ENCODE measurements at places on chromosomes 12 and 14.

- H3K4me3 ChIP-seq, result no peak overlapping the region
- DNase-seq, result no peak
- no peaks in the 10 kb centered on the region for H3K36me3 ChIP-seq
- H3K27me3 ChIP-seq, result peaks cover 7% of the 10 kb centered on the region
- no peaks in the 10 kb centered on the region for H3K4me1 ChIP-seq
These were observed 714.6 kb downstream of the DIO2 start for GRCh38 chr14:79496701-79497100.

DNA sequence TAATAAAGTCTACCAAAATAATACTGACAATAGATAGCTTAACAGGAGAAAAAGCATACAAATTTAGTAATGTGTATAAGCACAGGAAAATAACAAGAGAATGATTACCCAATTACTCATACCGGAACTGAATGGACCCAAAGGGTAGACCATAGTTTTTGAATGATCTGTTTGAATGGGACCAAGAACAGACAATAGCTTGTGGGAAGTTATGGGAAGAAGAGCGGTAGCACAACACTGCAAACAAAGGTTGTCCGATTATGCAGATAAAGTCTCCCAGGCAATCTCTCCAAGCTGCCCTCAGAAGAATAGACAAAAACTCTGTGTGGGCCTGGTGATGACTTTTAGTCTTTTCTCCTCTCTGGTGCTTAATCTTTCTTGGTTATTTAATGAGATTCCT lies 96.6 kb upstream of the NEDD1 start:
- no peak overlapping the region for H3K4me3 ChIP-seq
- DNase-seq, result no peak
- H3K27me3 ChIP-seq, result no peaks in the 10 kb centered on the region
- peak overlapping the region; percentile 42 for H3K27ac ChIP-seq
- H3K36me3 ChIP-seq, result no peaks in the 10 kb centered on the region
- H3K4me1 ChIP-seq, result peaks cover 8% of the 10 kb centered on the region

DNA sequence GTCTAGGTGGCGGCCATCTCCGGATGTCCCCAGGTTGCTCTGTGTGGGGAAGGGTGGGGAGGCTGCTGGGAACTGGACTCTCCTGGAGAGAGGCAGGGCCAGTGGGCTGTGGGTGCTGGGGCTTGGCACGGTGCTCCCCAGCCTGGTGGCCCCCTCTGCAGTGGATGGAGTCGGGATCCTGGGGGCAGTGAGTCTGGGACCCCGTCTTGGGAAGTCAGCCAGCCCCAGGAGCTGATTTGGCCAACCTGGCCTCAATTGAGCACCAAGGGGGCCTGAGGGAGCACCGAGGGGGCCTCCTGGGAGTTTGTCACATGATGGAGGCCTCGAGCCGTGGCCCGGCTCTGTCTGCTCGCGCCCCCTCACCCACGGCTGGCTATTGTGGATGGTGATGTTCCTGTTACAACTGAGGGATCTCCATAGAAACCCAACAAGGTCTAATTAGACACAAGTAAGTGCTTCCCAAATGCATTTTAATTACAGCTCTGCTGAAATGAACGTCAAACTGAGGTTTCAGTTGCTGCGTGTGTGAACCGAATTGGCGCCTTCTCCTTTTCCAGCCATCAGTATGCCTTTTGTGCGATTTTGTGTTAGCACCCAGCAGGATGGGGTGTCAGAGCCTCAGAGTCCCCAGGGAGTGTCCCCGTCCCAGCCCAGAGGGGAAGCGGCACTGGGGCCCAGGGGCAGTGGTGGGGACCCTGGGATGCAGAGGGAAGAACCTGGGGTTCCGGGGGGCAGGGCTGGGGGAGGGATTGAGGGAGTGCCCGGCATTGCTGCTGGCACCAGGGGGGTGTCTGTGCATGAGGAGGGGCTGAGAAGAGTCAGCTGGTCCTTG lies 71.8 kb downstream of the KIF26A start:
- peaks cover 14% of the 10 kb centered on the region for H3K27me3 ChIP-seq
- H3K4me1 ChIP-seq, result no peaks in the 10 kb centered on the region
- no peak for DNase-seq
- no peaks in the 10 kb centered on the region for H3K36me3 ChIP-seq
- H3K27ac ChIP-seq, result no peak overlapping the region
- no peak overlapping the region for H3K4me3 ChIP-seq

DNA sequence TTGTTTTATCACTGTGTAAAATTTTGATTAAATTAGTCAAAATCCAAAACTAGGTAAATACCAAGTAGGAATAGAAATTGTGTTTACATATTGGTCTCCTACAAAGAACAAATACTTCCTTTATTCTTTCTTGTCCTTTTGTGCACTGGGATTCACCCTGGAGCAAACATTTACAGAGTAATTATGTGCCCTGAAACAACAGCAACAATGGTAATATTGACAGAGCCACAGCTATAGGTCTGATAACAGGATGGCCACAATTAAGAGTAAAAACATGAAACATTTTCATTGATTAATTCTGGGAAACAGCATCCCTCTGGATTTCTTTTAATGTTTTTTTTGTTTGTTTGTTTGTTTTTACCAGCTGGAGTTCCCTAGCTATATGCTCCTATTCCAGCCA lies 61.2 kb downstream of the SLC38A6 start:
- no peak overlapping the region for H3K27ac ChIP-seq
- no peak overlapping the region for H3K4me3 ChIP-seq
- H3K4me1 ChIP-seq, result no peaks in the 10 kb centered on the region
- no peak for DNase-seq
- 0 out of 2 replicates have a peak, but pooled peaks cover 5% of the 10 kb centered on the region for H3K36me3 ChIP-seq
- H3K27me3 ChIP-seq, result no peaks in the 10 kb centered on the region

GRCh38 chr14:50222055-50222613 lies 9.2 kb downstream of the SOS2 start:
- peaks cover 15% of the 10 kb centered on the region for H3K4me1 ChIP-seq
- no peak for DNase-seq
- no peak overlapping the region for H3K27ac ChIP-seq
- no peaks in the 10 kb centered on the region for H3K36me3 ChIP-seq

DNA sequence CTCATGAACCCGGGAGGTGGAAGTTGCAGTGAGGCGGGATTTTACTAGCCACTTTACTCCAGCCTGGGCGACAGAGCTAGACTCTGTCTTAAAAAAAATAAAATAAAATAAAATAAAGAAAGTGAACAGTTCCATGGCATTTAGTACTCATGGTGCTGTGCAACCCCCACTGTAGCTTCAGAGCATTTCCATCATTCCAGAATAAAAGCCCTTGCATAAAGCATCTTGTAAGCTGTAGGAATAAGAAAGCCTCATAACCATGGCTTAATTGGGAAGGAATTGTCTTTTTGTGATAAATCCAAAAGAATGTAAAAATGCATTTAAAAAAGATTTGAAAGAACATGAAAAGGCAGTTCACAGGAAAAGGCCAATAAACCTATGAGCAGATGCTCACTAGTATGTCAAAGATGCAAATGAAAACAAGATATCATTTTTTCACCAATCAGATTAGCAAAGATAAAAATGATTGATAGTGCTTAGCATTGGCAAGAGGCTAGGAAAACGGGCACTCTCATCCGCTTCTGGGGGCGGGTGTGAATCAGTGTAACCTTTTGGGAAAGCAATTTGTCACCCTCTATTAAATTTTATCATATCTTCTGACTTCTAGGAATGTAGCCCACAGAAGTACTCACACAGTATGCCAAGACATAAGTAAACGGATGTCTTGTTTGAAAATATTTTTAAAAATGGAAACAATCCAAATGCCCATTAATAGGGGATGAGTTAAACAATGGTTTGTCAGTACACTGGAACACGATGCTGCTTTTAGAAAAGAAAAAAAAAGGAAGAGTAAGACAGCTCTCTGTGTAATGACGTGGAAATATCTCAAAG lies 46.6 kb downstream of the CFAP251 start:
- peaks cover 66% of the 10 kb centered on the region for H3K36me3 ChIP-seq
- no peaks in the 10 kb centered on the region for H3K27me3 ChIP-seq
- H3K27ac ChIP-seq, result peak overlapping the region; percentile 69
- no peak overlapping the region for H3K4me3 ChIP-seq
- DNase-seq, result no peak

Measured in RWPE2 (cell line).